ENCODE measurements at places on chromosomes 16 and 17.
A peak's percentile ranks its signal among the peaks of the same experiment; 100 is the strongest.

GRCh38 chr17:27341041-27341471 is 47.1 kb downstream of the WSB1 start:
- no peak for DNase-seq

GRCh38 chr17:7004398-7005253 is 7.8 kb upstream of the RNASEK start:
- peak; percentile 76 for DNase-seq

DNA sequence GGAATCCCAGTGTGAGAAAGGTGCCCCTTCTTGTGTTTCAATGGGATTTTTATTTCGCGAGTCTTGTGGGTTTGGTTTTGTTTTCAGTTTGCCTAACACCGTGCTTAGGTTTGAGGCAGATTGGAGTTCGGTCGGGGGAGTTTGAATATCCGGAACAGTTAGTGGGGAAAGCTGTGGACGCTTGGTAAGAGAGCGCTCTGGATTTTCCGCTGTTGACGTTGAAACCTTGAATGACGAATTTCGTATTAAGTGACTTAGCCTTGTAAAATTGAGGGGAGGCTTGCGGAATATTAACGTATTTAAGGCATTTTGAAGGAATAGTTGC is 567 bp downstream of the UBB start:
- no peak for DNase-seq

DNA sequence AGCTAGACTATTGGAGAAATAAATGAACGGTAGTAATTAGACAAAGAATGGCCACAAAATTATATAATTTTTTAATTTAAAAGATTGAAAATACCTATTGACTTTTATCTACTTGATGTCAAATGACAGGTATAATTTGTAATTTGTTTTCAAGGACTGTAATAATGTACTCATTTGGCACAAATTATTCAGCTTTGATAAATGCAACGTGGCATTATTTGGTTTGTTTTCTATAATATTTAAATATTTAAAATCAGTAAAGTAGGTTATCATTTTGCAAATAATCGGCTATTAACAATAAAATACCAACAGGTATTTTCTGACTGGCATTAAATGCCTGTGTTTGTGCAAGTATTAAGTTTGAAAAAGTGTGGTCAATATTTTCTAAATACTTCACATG is 60.6 kb downstream of the CDH11 start:
- DNase-seq, result no peak

DNA sequence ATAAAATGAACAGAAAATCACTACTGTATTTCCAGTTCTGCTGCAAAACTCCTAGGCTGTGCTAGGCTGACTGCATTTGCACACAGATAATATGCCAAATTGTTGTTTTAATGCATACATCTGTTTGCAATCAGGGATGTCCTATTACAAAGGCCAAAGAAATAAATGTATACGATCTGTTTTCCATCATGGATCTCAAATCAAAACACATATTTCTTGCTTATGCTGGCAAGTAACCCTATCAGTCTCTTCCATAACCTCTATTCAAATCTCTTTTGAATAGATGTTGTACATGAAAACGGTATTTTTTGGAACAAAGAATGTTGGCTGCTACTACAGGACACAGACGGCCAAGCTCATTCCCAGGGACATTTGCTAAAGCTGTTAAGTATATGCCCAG is 56.6 kb downstream of the DUSP14 start:
- DNase-seq, result no peak

GRCh38 chr16:1613728-1614455 is 1.7 kb downstream of the CRAMP1 start:
- peak; percentile 63 for DNase-seq

DNA sequence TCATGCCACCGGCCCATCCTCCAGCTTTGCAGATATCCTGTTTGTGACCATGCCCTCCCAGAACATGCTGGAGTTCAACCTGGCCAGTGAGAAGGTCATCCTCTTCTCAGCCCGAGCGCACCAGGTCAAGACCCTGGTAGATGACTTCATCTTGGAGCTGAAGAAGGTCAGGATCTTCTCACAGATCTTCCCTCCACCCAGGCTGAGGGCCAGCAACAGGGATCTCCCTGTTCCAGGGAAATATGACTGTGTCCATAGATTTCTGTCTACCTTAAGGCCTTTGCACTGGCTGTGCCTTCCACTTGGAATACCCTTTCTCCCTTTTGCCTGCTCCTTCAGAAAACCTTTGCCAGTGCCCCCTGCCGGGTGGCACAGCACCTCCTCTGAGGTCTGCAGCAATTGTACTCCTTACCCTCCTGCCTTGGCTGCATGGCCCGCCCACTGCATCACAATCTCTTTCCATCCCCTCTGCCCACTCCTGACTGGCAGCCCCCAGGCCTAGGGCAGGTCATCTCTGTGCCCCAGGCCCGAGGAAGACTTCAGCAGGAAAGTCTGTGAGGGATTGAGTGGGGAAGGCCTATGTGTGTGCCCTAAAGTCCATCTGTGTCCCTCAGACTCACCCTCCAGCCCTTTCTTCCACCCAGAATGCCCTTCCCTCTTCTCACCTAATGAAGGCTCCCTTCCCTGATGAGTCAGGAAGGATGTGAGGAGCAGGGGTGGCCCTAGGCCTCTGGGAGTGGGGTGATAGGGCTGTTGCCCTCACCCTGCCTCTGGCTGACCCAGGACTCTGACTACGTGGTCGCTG is 27.3 kb upstream of the ALKBH5 start:
- no peak for DNase-seq

- no peak for DNase-seq
Measured at GRCh38 chr16:51757505-51757904, 606.4 kb upstream of the SALL1 start.

DNA sequence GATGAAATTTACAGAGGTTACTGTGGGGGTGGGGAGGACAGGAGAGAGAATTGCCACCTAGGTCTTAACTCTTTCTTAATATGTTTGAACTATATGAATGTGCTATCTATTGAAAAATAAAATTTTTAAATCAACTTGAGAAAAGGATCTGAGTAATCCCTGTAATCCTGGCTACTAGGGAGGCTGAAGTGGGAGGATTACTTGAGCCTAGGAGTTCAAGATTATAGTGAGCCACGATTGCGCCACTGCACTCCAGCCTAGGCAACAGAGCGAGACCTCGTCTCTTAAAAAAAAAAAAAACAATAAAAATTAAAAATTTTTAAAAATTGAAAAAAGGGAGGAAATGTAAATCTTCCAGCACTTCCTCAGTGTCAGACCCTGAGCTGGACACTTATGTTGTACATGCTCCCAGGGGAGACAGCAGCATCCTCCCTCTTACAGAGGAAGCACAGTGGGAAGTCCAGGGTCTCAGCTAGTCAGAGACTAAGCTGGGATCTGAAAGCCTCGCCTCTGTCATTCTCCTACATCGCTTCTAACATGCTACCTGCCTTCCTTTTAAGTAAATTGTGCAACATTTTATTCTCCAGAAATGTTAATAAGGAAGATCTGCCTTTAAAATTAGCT is 21.9 kb downstream of the PMM2 start:
- no peak for DNase-seq

All from GM20000 (cell line).